ENCODE measurements at places on chromosomes 11 and 22.

- DNase-seq, result no peak
Measured at GRCh38 chr11:71999362-71999761, 653 bp downstream of the IL18BP start.

- DNase-seq, result no peak
Measured at GRCh38 chr11:106503901-106504300, 426.4 kb downstream of the AASDHPPT start.

DNA sequence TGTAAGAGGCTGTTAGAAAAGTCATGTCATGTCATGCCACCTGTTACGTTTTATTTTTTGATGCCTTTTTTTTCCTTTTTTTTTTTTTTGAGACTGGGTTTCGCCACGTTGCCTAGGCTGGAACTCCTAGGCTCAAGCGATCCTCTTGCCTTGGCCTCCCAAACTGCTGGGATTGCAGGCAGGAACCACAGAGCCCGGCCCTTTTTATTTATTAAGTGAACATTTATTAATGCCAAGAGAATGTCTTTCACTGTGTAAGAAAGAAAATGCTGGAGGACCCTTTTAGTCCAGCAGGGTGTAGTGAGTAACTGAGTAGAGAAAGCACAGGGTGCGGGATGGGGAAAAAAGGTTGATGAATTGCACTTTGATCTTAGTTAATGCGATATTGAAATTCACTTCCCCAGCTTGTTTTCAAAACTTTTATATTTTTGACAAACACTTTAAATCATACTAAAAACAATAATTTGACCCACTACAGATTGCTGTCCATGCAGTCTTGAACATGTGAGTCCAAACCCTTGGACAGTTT, 2.3 kb upstream of the XBP1 start:
- DNase-seq, result no peak

DNA sequence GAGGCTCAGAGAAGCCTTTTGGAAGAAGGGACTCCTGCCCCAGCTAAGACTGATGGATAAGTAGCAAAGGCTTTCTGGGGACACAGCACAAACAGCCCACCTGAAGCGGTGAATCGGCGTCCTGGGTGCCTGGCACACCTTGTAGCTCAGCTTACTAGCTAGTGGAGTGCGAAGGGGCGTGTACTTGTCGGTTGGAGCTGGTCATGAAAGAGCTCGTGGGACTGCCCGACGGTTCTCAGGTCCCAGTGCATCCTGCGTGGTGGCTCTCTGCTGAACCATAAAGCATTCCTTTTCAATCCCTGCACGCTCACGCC, 690 bp upstream of the UVRAG start:
- DNase-seq, result no peak

DNA sequence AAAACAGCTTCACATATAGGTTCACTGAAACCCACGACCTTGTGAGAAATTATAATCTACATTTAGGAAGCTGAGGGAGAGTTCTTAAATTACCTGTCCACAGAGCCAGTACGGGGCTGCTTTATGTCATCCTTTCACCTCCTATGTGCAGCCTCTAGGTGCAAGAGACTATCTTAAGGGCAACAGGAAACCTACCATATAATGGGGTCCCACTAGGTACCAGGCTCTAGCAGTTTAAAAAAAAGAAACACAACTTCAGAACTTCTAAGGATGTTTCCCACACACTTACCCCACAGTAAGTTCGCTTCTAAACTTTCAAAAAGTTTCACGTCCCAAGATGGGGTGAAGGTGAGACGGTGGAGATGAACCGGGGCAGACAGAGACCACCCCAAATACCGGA, 573 bp downstream of the STK33 start:
- DNase-seq, result no peak

DNA sequence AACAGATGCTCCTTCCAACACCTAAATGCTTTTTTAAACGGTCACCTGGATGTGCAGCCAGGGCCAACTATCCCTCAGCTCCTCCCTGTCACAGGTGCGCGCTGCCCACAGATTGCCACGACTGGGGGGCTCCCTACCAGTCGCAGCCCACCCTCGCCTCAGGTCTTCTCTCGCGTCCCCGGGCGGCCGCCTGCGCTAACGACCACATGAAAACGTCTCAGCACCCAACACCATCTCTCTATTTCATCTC, 469 bp downstream of the ZBED5 start:
- no peak for DNase-seq

GRCh38 chr22:49224243-49224642, 603.4 kb downstream of the BRD1 start:
- DNase-seq, result no peak

- DNase-seq, result peak; percentile 61
Measured at GRCh38 chr11:117809236-117810055, 12.4 kb upstream of the DSCAML1 start.

DNA sequence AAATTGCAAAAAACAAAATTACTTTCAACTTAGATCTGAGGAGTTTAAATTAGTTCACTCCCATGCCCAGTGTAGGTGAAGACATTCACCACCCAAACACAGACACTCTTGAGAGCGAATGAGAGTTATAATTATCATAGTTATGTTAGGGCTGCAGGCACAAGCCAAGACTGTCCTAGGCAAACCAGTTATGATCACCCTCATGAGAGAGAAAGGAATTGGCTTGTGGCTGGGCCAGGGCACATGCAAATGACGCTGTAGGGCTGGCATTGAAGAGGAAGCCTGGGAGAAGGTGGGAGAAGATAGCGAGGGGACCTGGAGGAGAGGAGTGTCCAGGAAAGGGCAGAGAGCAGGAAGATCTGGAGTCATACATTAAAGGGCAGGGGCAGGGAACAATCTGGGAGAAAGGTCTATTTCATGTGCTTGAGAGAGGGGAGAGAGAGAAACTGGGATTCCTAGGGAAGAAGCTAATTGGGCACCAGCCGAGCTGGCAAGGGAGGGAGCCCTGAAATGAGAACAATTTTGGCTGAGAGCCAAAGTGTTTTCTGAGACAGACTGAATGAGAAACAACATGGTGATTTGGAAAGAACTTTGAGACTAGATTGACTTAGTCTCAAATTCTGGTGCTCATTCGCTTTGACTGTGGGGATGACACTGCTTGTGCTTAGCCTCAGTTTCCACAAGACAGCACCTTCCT, 279.9 kb downstream of the KIRREL3 start:
- no peak for DNase-seq

DNA sequence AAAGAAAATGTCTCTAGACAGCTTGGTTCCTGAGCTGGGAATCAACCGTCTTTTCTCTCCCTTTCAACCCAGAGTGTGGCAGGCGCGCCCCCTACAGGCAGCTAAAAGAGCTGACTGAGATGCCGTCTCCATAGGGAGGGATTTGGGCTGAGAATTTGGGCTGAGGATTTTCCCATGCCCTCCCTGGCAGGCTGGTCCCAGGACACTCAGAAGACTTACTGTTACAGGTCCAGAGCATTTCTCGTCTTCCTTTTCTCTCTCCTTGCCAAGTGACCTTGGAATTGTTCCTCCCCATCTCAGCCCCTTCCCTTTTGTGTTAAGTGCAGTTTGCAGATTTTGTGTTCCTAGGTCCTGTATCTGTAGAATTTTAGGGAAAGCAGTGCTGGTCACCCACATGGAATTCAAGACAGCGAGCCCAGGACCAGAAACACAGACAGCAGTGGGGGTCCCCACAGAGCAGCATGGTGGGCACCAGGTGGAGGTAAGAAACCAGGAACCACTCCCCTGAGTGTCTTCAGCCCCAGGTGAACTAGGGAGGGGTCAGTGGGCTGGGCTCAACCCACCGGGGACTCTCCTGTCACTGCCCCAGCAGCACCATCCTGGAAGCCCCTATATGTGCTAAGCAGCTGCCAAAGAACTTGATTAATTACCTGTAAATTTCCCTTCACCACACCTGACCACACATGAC, 9.9 kb upstream of the IGLL5 start:
- peak; percentile 48 for DNase-seq

DNA sequence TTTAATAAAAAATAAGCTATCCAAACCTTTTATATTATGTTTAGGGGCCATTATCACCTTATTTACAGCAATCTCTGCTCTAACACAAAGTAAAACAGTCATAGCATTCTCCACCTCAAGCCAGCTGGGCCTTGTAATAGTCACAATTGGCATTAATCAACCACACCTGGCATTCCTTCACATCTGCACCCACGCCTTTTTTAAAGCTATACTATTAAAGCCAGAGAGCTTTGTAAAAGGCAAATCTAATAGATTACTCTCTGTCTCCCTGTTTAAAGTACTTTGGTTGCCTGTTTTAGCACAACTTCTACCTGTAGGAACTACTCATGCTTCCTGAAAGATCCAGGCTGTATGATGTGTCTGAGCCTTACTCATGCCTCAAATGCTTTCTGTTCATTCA, 113.1 kb downstream of the CSNK2A3 start:
- DNase-seq, result peak; percentile 57

GRCh38 chr11:75689863-75690609, 21.2 kb upstream of the MAP6 start:
- DNase-seq, result no peak

DNA sequence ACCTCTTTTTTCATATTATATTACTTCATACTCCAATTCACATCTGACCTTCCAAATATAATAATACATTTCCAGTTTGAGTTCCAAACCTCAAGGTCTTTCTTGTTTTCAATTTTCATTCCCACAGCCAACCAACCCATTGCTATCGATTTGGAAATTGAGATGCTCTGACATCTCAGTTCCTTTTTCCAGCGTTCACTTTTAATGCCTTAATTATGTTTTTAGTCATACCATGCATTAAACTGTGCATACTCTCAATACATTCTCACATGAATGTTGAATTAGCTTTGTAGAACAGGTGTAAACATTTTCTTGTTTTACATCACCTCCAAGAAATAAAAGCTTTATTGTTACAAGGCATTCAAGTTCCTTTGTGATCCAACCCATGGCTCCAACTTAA, 294.2 kb upstream of the ANO3 start:
- DNase-seq, result no peak

- DNase-seq, result no peak
Measured at GRCh38 chr11:95728790-95729189, 60.8 kb downstream of the FAM76B start.

- DNase-seq, result no peak
Measured at GRCh38 chr22:46288846-46289243, 7.8 kb upstream of the GTSE1 start.

- DNase-seq, result no peak
Measured at GRCh38 chr22:46056546-46057245, 79.7 kb upstream of the WNT7B start.

GRCh38 chr11:60701469-60701818, 2.0 kb downstream of the MS4A8 start:
- DNase-seq, result no peak

GRCh38 chr11:74388678-74389327, 9.4 kb downstream of the PGM2L1 start:
- DNase-seq, result peak; percentile 69

DNA sequence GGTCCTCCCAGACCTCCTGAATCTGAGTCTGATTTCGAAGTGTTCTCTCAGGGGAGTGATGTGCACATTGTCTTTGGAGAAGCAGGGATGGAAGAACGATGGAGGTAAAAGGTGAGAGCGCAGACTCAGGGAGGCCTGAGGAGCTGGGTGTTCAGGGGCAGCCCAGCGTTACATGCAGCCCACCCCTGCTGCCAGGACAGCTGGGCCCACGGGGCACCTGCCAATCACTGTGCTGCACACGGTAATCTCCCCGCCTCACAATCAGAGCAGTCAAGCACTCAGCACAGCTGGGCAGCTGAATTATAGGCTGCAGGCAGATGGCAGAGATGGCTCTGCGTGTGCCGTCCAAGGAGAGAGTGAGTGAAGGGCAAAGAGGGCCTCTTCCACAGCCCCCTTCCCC, 17.9 kb upstream of the HTR3A start:
- no peak for DNase-seq

DNA sequence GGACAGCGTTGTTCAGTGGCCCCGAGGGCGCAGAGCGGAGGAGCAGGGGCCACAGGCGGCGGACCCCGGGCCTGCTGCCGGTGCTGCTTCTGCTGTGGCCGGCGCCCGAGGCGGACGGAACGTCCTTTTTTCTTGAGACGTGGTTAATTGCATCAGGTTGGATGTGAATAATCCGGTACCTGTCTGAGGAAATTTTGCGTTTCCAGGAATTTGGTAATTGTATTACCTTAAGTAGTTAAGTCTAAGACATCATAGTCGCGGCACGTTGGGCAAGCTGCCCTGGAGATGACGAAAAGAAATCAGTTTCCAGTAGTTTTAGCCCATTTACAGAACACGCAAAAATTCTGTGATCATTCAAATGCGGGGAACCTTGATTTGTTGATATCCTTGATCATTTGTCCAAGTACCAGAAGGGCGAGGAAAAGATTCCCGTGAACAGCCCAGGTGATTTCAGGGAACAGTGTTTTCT, 789 bp downstream of the SPECC1L start:
- DNase-seq, result peak; percentile 54

DNA sequence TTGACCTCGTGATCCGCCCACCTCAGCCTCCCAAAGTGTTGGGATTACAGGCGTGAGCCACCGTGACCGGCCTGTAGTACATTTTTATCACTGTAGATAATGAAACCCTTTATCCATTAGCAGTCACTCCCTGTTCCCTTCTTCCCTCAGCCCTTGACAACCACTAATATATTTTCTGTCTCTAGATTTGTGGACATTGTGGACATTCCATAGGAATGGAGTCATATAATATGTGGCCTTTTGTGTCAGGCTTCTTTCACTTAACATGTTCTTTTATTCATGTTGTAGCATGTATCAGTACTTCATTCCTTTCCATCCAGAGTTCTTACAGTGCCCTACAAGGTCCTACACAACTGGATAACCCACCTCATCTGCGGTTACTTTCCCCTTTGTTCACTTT, 30.5 kb downstream of the RRM1 start:
- DNase-seq, result peak; percentile 78

DNA sequence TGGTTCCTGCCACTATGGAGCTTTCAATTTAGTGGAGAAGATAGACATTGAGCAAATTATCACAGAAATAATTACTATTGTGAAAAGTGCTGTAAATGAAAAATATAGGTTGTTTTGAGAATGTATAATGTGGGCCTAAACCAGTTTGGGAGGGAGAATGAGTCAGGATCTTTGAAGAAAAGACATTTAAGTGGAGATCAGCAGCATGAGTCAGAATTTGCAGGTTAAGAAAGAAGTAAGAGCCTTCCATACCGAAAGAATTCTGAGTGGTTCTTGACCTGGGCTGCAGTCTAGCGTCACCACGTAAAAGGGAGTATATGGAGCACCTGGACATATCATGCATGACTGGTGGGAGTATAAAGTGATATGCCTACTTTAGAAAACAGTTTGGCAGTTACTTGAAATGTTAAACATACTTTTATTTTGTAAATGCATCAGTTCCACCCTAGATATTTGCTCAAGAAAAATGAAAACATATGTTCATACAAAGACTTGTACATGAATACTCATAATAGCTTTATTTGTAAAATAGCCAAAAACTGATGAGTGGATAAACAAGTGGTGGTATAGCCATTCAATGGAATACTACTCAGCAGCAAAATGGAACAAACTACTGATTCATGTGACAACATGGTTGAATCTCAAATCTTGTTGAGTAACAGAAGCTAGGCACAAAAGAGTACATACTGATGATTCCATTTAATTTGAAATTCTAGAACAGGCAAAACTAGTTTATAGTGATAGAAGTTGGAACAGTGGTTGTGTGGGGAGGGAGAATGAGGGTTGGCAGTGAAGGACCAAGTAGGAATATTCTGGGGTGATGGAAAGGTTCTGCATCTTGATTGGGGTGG, 99.2 kb downstream of the STIM1 start:
- peak; percentile 92 for DNase-seq
